Stimulated activated CD8-positive, alpha-beta memory T cell treated with anti-CD3 and anti-CD28 coated beads, Interleukin-4, amount 100 ng/mL, for 1 hour (primary cell): ENCODE measurements at places on chromosomes 7 and 10.

DNA sequence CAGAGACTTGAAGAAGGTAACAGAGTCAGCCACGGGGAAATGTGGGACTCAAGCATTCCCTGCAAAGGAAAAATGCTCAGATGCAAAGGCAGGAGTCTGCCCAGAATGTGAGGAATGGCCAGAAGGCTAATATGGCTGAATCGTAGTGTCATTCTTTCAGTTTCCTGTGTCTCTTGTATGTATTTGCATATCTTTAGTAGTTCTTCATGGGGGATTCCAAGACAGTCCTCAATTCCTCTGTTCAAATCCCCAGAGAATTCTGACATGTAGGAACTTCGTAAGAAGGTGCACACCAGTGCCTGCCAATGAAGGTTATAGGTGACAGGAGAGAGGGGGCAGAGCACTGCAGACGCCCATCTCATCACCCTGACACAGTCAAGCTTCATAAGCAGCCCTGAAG lies 154.4 kb downstream of the CACNB2 start:
- no peak for DNase-seq

- no peak for DNase-seq
These were observed 49.7 kb upstream of the ADCY1 start for GRCh38 chr7:45524445-45524844.

GRCh38 chr7:577741-578370 lies 58.2 kb upstream of the PDGFA start:
- no peak for DNase-seq

DNA sequence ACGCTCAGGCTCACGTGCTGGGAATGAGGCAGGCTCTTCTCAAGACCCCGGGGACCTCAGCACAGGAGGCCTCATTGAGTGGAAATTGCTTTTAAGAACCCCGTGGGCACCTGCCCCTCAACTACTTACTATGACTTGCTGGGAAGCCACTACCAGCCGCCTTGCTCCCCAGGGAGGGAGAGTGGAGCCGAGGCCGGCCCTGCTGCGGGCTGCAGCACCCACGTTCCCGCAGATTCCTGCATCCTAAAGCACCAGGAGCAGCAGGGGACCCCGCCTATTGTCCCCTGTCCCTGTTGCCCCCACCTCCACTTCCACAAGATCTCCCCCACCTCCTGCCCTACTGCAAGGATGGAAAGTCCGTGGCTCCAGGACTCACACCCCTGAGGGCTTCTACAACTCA lies 541.6 kb upstream of the PFKP start:
- DNase-seq, result no peak

DNA sequence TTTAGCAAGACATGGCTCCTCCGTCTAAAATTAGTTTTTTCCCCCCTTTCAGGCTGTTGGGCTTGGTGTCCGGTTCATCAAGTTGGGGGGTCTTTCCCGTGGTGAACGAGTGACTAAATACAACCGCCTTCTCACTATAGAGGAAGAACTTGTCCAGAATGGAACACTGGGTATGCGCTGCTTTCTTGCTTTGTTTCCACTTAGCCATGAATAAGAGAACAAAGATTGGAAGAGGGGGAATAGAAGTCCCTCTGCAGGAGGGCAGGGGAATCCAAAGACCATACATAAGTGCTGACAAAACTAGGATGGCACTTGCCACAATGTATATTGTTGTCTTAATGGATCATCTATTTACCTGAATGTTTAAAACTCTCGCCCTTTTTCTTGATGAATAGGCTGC lies 30.5 kb downstream of the ENO4 start:
- no peak for DNase-seq

GRCh38 chr7:92731335-92732063 lies 104.9 kb downstream of the CDK6 start:
- no peak for DNase-seq

- no peak for DNase-seq
These were observed 96.7 kb downstream of the HTR5A start for GRCh38 chr7:155166673-155167370.

GRCh38 chr7:3207387-3207902 lies 93.6 kb upstream of the SDK1 start:
- DNase-seq, result no peak

DNA sequence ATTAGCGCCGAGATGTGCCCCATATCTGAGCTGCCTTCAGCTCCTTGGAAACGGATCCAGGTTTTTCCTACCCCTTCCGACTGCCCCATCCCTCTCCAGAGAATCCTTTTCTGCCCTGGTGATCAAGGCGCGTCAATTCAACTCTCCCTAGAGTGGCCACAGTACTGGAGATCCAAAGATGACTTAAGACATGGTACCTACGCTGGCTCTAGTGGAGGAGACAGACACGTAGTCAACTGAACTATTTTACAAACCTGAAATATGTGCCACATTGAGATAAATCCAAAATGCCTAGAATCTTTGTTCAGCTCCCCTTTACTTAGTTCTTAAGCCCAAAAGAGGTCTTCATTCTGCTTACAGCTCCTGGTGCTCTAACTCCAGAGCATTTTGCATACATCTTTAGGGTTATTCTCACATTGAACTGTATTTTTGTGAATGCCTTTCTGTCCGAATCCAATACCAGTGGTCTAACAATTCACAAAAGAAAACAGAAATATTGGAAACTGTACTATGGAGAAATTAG lies 444 bp upstream of the TNPO3 start:
- DNase-seq, result no peak

- no peak for DNase-seq
These were observed 33.1 kb downstream of the GLRX3 start for GRCh38 chr10:130169136-130169859.

- DNase-seq, result no peak
These were observed 781 bp upstream of the GRM8 start for GRCh38 chr7:127253281-127254162.

DNA sequence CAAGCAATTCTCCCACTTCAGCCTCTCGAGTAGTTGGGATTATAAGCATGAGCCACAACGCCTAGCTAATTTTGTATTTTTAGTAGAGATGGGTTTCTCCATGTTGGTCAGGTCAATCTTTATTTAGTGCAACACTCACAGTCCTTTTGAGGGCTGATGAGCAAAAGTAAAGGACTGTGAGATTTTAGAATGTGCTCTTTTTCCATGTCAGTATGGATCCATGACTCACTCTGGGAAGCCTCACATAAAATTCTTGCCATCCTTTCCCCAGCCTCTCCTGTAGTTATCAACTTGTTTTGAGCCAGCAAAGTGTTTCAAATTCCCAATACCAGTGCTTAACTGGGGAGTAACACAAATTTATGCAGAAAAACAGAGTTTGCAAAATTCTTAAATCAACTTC lies 135.8 kb upstream of the CXCL12 start:
- DNase-seq, result no peak

- DNase-seq, result no peak
These were observed 53.0 kb downstream of the SORCS3 start for GRCh38 chr10:104694074-104694473.

GRCh38 chr10:66218981-66219587 lies 706.8 kb upstream of the LRRTM3 start:
- DNase-seq, result no peak

GRCh38 chr7:21169667-21170580 lies 258.0 kb upstream of the SP4 start:
- DNase-seq, result no peak

DNA sequence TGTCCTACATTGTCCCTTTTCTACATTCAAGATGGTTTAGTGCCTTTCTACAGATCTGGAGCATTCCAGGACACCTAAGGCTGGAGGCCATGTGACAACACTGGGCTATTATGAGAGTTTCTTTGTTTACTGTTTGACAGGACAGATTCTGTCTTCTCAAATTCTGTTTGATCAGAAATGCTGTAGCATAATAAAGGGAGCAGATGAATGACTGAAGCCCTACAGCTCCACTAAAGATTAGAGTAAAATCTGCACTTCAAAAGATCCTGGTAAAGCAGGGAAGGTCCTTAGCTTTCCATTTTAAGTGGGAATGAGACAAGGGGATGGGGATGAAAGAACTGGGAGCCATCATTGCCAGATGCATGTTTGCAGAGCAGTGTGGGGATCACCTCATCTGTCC lies 38.4 kb downstream of the TMEM229A start:
- no peak for DNase-seq

DNA sequence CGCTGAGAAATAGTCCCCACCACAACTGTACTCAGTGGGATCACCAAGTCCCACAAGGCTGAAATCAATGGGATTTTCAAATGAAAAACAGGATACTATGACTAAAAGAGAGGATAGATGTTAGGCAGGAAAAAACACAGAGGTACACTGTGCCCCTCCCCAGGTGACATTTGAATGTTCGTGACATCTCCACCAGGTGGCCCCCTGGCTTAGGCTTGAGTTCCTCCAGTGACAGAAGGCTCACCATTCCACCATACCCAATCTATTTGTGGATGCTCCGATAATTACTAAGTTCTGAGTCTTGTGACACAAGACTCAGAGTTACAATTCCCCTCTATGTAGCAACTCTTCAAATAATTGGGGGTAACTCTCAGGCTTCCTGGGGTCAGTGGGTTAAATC lies 77.5 kb upstream of the KCNMA1 start:
- no peak for DNase-seq

- no peak for DNase-seq
These were observed 5.8 kb upstream of the NCOA4 start for GRCh38 chr10:46035923-46036849.

GRCh38 chr10:71598621-71599055 lies 120.9 kb downstream of the C10orf105 start:
- DNase-seq, result no peak

DNA sequence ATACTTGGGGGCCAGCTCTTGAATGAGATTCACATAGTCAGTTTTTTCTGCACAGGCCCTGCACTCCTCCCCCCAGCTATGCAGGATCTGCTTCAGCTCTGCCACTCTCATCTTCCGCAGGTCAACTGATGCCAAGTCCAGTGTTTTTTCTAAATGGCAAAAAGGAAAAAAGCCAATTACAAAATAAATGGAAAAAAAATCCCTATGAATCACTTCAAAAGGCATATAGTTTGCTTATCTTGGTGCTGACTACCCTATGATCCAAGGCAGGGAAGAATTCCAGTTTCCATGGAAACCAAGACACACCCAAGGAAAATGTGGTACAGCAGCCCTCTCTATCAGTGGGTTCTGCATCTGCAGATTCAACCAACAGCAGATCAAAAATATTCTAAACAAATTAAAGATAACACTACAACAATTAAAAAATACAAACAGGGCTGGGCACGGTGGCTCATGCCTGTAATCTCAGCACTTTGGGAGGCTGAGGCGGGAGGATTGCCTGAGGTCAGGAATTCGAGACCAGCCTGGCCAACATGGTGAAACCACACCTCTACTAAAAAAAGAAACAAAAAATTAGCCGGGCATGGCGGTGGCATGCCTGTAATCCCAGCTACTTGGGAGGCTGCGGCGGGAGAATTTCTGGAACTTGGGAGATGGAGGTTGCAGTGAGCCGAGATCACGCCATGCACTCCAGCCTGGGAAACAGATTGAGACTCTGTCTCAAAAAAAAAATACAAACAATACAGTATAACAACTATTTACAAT lies 17.6 kb downstream of the CDNF start:
- DNase-seq, result no peak

DNA sequence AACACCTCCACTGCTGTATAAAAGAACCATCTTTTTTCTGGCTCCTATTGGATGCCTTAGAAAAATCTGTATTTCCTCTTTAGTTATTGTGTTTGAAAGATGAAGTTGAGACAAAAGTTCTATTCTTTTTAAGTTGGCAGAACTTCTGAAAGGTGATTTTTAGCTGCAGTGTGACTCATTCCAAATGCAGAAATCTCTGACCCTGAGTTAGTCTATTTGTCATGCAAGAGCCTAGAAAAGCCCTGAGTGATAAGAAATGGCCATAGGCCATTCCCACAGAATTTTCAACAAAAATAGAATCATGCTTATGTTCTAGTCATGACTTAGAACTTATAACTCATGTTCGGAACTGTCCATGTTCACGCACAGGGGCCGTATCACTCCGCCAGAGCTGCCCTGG lies 89.1 kb downstream of the EGFR start:
- no peak for DNase-seq

- DNase-seq, result no peak
These were observed 92.6 kb downstream of the MAPK8 start for GRCh38 chr10:48399056-48399541.

GRCh38 chr7:36620166-36620708 lies 104.1 kb downstream of the AOAH start:
- no peak for DNase-seq
